ENCODE measurements at places on chromosomes 6 and 20.

- no peak for DNase-seq
These were observed 21.2 kb downstream of the MRPS18A start for GRCh38 chr6:43666196-43666920.

DNA sequence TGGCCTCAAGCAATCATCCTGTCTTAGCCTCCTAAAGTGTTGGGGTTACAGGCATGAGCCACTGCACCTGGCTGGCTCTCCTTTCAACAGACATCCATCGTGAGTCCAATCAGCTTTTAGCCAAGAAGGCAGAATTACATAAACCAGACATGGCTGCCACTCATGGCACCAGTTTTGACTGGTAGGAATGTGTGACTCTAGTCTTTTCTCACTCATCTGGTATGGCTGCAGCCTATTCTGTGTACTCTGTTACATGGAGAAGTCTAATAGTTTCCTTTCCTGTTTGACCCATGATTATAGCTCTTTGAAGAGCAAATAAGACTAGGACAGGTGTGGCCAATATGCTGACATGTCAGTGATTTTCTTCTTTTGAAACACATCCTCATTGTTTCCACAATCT, 27.0 kb upstream of the RNF144B start:
- DNase-seq: no peak

GRCh38 chr20:46994341-46994740, 99.7 kb downstream of the EYA2 start:
- DNase-seq: no peak

- no peak for DNase-seq
These were observed 32.8 kb downstream of the APCDD1L start for GRCh38 chr20:58482416-58482815.

DNA sequence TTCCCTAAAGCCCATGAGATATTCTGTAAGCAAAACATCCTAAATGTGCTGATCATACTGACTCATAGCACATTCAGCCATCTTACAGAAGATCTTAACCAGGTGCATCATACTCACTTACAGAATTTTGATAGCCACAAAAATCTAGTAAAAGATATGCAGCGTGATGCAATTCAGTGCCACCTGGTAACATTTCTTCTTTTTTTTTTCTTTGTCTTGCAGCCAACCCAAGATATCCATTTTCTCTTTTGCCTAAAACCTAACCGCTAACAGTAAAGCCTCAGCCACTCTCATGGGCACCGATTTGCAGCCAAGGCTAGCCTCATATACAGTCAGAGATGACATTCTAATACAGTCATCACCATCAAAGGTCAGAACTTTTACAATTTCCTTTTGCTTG, 293.3 kb downstream of the HACE1 start:
- no peak for DNase-seq

GRCh38 chr6:98054453-98054852, 771.4 kb upstream of the MMS22L start:
- DNase-seq: no peak

GRCh38 chr6:7580927-7581618, 8.9 kb upstream of the SNRNP48 start:
- no peak for DNase-seq
